Glomerular endothelial cell (primary cell): ENCODE measurements at places on chromosomes 2 and 18. TPM values are rescaled to one million over a fixed set of nuclear protein-coding genes. Genes with fewer than 3 reads are reported as not detected.

DNA sequence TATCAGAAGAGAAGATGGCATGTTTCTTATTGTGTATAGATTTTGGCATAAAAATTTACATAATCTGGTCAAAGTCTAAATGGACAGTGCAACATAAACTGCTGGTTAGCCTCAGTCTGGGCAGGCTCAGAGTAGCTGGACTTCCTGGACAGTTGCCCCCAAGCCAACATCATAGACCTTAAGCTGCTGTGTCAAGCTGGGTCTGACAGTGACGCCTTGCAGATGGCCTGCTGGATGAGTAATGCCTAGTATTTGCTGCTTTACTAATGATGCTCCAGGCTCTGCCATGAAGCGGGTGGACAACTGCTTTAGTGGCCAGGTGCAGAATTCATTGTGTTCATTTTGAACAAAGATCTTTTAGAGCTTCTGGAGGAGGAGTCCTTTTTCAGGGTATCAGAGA, 603.7 kb upstream of the ZEB2 start:
- no peak for DNase-seq

DNA sequence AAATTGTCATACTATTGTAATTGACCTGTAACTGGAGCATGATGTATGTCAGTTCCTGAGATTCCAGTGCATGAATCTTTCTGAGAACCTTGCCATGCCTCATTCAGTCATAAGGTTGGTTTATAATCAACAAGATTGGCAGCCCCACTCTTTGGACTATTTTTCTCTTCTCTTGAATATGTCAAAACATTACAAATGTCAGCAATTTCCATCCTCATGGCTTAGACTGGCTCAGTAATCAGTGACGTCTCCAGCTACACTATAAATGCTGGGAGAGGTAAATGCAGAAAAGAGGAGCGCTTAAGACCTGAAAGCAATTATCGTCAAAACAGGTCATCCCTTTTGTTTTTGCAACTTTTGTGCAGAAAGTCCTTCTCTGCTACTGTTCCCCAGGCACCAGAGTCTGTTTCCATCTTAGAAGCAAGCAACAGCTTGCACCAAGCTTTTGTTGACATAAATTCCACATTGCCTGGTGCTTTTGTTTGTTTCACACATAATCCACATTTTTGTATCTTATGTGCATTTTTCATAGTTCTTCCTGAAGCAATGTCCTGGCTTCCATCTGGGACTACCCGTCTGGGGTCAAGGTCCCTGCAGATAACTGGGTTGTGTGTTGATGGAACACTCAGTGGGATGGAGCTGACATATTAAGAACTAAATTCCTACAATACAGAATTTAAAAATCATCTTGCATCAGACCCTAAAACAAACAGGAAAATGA, 149.8 kb downstream of the OSR1 start:
- no peak for DNase-seq

DNA sequence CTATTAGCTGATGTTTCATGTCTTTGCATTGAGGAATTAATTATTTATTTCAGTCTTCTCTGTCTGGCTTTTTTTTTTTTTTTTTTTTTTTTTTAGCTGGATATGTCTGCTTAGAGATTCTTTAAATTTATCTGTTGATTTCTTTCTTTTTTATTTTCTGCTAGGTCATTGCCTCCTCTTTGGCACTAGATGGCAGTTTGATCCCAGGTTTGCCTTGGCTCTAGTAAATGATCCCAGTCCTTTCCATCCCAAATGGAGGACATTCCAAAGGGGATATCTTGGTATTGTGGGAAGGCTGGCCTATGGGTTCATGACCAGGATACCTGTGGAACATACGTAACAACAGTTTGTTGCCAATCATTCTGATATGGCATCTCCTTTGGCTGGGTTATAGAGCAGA, 339.5 kb upstream of the GCFC2 start:
- DNase-seq = no peak

The CD8B2 gene
- total RNA-seq = not detected in 2 replicates

The RDH14 gene
- total RNA-seq = 19.4 and 20.6 TPM in 2 replicates

- no peak for DNase-seq
Measured at GRCh38 chr2:204687776-204688175, 142.5 kb downstream of the PARD3B start.

The ACTR2 gene
- 161 and 190 TPM in 2 replicates for total RNA-seq

DNA sequence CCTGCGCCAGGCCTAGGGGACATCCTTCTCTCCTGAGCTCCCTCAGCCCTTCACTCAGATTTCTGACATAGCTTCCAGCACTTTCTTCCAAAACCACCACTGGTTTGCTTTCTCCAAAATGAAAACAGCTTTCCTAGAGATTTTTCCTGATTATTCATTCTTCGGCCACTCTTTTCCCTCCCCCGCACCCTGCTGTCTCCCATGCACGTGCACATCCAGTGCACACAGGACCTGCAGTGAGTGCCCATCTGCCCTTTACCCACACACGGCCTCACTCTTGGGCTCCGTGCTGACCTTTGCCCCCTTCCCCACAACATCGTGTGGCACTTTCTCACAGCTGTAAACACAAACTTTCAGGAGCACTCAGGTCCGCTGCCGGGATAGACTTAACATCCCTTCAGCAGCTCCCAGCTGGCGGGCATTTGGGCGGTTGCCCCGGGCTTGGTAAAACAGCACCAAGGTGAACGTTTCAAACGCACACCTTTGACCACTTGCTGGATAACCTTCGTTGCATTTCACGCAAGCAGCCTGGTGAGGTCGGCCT, 25.8 kb downstream of the KIF1A start:
- DNase-seq = no peak

The MROH2A gene
- not detected in 2 replicates for total RNA-seq

The TUBA4B gene
- not detected in 2 replicates for total RNA-seq

DNA sequence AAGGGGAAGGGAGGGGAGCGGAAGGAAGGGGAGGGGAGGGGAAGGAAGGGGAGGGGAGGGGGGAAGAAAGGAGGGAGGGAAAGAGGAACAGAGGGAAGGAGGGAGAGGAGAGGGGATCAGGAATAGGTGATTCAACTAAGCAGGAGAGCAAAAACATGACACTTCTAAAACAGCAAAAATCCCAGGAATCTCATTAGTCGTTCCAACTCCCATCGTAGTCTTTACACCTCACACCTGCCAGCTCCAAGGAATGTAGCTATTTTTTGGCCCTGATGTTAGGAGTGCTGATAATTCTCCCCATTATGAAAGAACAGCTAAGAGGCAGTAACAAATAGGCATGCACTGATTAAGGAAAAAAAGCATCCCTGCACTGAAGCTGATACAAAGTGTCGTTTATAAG, 709.9 kb upstream of the PKDCC start:
- no peak for DNase-seq

The SAG gene
- not detected in 2 replicates for total RNA-seq

- no peak for DNase-seq
Measured at GRCh38 chr2:207110310-207110709, 55.4 kb downstream of the KLF7 start.

- no peak for DNase-seq
Measured at GRCh38 chr2:221402072-221402471, 170.0 kb downstream of the EPHA4 start.

GRCh38 chr2:234476766-234477165, 20.1 kb downstream of the ARL4C start:
- no peak for DNase-seq

GRCh38 chr2:11329776-11330175, 14.7 kb downstream of the ROCK2 start:
- DNase-seq = no peak

The QPCT gene
- 28.8 and 43.1 TPM in 2 replicates for total RNA-seq

- DNase-seq = no peak
Measured at GRCh38 chr2:141492816-141493215, 638.0 kb downstream of the LRP1B start.

GRCh38 chr2:33670392-33670937, 71.4 kb upstream of the FAM98A start:
- no peak for DNase-seq

The COL3A1 gene
- 7.5 and 54.2 TPM in 2 replicates for total RNA-seq

DNA sequence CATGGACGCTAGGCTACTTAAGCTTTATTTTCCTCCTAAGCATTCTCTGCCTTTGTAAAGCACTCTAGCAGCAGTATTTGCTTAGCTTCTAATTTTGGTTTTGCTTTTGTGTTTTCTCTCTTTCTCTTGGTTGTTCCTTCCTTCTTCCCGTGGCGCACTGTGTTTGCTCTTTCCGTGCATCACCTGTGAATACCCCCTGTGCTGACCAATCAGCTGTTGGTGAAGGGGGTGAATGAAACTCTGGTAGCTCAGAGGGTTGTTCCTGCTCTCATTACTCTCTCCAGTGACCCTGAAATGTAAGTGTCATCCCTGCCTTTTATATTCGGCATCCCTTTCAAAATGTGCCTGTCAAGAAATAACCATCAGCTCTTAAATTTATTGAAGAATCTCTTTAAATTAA, 45.5 kb upstream of the TNFRSF11A start:
- no peak for DNase-seq

DNA sequence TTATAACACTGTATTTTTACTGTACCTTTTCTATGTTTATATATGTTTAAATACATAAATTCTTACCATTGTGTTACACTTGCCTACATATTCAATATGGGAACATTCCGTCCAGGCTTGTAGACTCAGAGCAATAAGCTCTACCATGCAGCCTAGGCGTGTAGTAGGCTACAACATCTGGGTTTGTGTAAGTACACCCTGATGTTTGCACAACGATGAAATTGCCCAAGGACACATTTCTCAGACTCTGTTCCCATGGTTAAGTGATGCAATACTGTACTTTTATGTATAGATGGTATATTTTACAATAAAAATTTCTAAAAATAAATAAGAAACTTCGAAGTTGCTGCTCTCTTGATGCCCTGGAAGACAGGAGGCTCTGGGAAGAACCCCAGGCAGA, 38.4 kb downstream of the YPEL5 start:
- no peak for DNase-seq

The VWC2L gene
- not detected in 2 replicates for total RNA-seq

The VWA3B gene
- not detected in 2 replicates for total RNA-seq

The GCFC2 gene
- 20.0 and 20.4 TPM in 2 replicates for total RNA-seq

- no peak for DNase-seq
Measured at GRCh38 chr2:131121464-131121863, 16.3 kb downstream of the PLEKHB2 start.

DNA sequence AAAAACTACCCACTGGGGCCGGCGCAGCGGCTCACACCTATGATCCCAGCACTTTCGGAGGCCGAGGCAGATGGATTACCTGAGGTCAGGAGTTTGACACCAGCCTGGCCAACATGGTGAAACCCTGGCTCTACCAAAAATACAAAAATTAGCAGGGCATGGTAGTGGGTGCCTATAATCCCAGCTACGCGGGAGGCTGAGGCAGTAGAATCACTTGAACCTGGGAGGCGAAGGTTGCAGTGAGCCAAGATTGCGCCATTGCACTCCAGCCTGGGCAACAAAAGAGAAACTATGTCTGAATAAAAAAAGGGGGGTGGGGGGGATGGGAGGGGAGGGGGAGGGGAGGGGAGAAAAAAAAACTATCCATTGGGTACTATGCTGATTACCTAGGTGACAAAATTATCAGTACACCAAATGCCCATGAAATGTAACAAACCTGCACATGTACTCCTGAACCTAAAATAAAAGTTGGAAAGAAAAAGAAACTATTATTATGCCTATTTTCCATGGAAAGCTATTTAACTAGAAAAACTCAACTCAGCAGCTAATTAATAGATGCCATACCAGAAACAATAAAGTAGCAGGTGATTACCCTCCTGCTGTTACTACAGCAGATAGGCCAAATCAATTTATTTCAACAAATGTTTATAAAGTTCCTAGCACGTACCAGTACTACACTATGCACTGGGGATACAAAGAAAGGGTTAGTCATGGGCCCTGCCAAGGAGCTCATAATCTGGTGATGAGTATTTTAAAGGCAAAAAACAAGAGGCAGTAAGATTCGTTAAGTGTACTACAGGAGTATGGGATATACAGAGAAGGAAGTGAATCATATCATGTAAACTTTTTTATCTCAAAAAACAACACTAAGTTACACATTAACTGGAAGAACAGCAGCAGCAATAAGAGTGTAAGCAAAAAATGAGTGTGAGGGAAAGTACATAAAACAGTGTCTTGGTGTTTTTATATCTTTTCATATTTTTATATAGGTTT, 112.8 kb upstream of the SLC39A10 start:
- peak; percentile 20 for DNase-seq

- no peak for DNase-seq
Measured at GRCh38 chr2:41379496-41380221, 668.2 kb upstream of the PKDCC start.

DNA sequence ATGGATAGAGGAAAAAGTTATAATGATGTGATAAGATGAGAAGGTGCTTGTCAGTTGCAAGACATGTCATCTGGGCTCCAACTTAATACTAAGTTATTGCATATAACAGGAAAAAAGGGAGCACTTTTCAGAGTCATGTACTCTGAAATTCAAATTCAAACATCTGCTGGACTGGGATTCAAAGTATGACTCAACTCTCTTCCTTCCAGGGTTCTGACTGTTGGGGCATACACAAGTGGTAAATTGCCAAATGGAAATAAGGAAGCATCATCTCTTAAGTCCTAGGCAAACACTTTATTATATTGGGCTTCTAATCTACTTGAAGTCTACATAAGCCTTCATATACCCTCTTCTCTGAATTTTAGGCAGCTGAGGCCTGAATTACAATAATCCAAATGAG, 44.9 kb downstream of the ZBTB14 start:
- no peak for DNase-seq

DNA sequence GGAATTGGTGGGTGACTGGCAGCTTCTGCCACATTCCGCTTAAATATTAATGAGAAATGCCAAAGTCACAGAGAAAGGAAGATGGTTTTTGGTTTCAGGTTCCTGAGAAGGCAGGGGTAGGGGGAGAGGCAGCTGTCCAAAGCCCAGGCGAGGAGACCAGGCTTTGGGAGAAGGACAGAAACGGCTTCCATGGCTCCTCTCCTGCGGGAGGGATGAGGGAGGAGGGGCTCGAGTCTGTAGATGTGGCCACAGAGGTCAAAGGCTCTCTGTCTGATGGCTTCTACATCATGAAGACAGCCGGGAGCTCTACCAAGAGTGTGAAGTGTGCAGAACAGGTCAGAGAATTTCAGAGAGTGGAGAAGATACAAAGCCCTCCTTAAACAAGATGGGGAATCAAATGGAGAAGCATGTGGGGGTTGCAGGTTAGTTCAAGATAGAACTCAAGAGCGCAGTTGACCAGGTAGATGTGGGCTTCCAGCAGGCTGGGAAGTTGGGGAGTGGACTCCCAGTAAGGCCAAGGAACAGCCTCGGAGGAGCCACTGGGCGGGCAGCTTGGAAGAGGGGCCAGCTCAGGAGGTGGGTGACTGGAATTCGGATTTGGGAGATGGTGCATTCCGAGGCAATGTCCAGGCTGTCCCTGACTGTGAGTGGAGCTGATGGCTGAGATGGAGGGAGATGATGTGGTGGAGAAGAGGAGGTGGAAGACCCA, 23.8 kb upstream of the HPCAL1 start:
- DNase-seq = no peak

- DNase-seq = no peak
Measured at GRCh38 chr2:196591004-196591403, 48.5 kb upstream of the CCDC150 start.

DNA sequence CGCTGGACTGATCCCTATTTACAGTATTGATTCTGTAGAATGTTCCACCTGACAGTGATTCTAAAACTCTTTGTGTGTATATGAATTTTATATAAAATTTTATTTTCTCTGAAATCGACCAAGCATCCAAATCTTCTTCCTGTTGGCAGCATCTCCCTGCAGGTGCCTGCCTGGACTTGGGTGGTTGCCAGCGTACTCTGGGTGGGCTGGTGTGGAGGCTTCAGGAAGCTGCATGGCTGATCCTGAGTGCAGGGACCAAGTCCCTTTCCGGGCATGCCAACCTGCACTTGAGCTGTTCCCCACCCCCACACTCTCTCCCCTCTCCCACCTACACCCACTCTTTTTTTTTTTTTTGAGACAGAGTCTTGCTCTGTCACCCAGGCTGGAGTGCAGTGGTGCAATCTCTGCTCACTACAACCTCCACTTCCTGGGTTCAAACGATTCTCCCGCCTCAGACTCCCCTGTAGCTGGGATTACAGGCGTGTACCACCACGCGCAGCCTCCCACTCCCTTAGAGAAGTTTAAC, 53.2 kb upstream of the ALKAL2 start:
- no peak for DNase-seq

The LRRTM1 gene
- total RNA-seq = not detected in 2 replicates
